GM23248 (cell line): ENCODE measurements at places on chromosomes 12 and 14. TPM values are rescaled to one million over a fixed set of nuclear protein-coding genes. Genes with fewer than 3 reads are reported as not detected.

DNA sequence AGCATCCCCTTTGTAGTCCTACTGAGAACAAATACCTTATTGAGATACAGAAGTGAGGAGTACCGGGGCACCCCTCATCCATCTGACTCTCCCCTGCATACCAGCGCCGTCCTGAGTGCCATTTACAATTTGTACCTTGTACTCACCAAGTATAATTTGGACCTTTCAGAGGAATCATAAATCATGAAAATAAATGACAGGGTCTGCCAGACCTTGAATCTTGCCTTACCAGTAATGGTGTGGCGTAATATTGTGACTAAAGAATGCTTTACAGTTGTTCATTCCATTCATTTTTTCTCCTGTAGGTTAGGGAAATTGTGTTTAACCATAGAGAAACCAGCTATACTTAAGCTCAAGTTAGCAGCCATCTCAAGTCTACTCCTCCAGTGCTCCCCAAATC lies 243.7 kb upstream of the RGS6 start:
- DNase-seq = peak; percentile 45

- DNase-seq = no peak
Measured at GRCh38 chr12:132329720-132330548, 545 bp upstream of the GALNT9 start.

DNA sequence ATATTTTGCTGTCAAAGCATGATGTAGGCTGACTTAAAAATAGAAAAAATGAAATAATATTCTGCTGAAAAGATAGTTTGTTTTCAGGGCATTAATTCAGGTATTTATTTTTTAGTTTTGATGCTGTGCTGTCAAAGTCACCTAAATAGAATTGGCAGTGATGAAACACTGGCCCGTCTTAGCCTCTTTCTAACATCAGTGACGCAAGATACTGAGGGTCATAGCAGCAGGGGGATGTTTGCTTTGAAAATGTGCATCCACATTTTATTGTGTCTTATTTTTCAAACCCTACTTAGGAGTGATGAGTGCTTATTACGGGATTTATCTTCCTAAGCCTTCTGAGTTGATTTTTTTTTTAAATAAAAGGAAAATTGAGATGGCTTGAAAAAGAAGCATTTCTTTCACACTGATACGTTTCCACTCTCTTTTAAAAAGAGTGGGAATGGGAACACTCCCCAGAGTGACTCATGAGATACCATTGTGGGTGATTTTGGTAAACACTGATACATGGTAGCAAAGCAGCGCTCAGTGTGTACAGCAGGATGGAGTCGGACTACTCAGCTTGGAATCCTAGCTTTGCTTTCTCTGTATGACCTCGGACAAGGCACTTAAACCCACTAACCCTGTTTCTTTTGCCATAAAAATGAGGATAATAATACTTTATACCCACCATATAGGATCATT lies 290.8 kb downstream of the ERC1 start:
- peak; percentile 90 for DNase-seq

DNA sequence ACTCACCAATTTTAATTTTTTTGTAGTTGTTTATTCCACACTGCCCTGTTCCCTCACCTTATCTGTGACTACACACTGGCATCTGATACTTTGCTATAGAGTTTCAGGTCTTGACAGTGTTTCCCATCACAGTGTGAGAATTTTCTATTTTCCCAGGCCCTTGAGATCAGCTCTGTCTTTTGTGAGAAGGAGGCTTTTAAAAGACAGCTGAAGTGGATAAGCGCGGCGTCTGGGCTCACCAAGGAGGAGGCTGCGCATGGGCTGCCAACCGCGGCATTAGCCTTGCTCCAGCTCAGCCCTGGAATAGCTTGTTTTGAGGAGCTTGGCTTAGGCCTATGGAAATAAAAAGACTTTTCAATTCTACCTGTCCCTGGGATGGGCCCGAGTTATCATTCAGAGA lies 181.3 kb downstream of the RMST start:
- no peak for DNase-seq

DNA sequence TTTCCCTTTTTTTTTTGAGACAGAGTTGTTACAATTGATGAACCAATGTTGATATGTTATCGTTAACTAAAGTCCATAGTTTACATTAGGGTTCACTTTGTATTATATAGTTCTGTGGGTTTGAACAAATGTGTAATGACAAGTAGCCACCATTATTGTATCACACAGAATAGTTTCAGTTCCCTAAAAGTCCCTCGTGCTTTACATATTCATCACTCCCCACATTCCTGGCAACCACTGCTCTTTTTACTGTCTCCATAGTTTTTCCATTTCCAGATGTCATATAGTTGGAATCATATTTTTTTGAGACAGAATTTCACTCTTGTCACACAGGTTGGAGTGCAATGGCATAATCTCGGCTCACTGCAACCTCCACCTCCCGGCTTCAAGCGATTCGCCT lies 12.5 kb downstream of the HSD17B6 start:
- DNase-seq = peak; percentile 38

GRCh38 chr12:97426492-97427116 lies 36.0 kb upstream of the RMST start:
- no peak for DNase-seq

- DNase-seq = peak; percentile 9
Measured at GRCh38 chr14:95040708-95041476, 116.4 kb downstream of the DICER1 start.

Gene CLEC2A
- polyA plus RNA-seq = not detected in 2 replicates

Gene MMP19
- polyA plus RNA-seq = 13.8 and 15.7 TPM in 2 replicates

Gene KRT79
- polyA plus RNA-seq = 0.15 TPM in 1 of 2 replicates, not detected in the other
